Omental fat pad (tissue), 4 donors: ENCODE measurements at places on chromosomes 5 and 9. TPM values are rescaled to one million over a fixed set of nuclear protein-coding genes. Genes with fewer than 3 reads are reported as not detected.

DNA sequence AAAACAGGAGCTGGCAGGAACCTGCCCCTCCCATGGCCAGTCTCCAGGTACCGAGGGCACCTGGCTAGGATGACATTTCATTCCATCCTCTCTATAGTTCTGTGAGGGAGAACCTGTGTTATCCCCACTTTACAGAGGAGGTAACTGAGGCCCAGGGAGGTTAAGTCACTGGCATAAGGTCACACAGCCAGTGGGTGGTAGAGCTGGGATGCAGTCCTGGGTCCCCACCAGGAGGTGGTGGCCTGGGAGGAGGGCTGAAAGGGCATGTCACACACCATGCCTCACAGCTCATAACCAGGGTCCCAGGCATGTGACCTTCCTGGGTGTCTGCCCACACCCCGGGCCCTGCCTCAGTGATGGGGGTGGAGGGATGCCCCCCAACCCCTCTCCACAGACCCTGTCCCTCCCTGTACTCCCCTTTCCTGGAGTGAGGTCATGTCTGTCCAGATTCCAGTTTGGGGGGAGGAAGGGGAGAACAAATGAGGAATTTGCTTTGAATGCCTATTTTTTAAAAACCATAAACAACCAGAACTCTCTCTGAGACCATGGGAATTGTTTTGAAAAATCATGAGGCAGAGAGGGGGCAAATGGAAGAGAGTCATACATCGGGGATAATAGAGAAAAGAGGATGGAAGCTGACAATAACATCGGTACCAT, 77.7 kb upstream of the STXBP1 start:
- DNase-seq, result no peak

GRCh38 chr5:180155365-180155926, 53.6 kb downstream of the RASGEF1C start:
- peak; percentile 12 for DNase-seq

- DNase-seq, result no peak
Measured at GRCh38 chr9:134994926-134995791, 77.4 kb upstream of the FCN1 start.

GRCh38 chr5:112878760-112879159, 17.7 kb downstream of the SRP19 start:
- no peak for DNase-seq

GRCh38 chr5:177967221-177967887, 28.7 kb downstream of the PROP1 start:
- no peak for DNase-seq

MEF2C gene
- 33.4 TPM for total RNA-seq

ISL1 gene
- total RNA-seq, result 5.1 TPM

CCDC171 gene
- total RNA-seq, result 1.1 TPM
